ENCODE measurements at places on chromosomes 2 and 18. TPM values are rescaled to one million over a fixed set of nuclear protein-coding genes. Genes with fewer than 3 reads are reported as not detected.
A peak's percentile ranks its signal among the peaks of the same experiment; 100 is the strongest.

Gene SLC4A3
- total RNA-seq = 5.6 TPM

- no peak for DNase-seq
Observed at GRCh38 chr2:216777637-216778273, 82.1 kb downstream of the TNP1 start.

- DNase-seq = no peak
Observed at GRCh38 chr18:44437603-44438002, 243.1 kb upstream of the SETBP1 start.

DNA sequence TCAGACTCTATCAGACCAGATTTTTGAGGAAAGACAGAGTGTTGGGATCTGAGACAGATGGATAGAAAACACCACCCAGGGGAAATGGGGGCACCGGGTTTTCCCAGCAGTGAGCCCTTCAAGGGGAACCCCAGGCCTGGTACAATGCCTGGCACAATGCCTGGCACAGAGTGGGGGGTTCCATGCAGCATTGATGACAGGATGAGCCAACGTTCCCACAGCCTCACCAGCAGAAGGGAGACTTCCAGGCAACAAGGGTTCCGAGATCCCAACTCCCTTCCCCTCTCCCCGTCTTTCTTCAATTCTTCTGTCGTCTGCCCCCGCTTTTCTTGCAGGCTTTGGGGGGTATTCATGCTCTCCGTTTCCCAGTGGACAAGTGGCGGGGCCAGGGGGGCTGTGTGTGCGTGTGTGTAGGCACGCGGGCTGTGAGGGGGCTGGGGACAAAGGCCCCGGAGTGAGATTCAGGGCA lies 132.1 kb upstream of the HAAO start:
- no peak for DNase-seq

- DNase-seq = no peak
Observed at GRCh38 chr2:154537843-154538450, 160.5 kb upstream of the KCNJ3 start.

Gene CHRNG
- total RNA-seq = not detected

- peak; percentile 71 for DNase-seq
Observed at GRCh38 chr2:96260387-96261260, 5.2 kb downstream of the TMEM127 start.

- no peak for DNase-seq
Observed at GRCh38 chr18:8741117-8741516, 35.8 kb downstream of the MTCL1 start.

DNA sequence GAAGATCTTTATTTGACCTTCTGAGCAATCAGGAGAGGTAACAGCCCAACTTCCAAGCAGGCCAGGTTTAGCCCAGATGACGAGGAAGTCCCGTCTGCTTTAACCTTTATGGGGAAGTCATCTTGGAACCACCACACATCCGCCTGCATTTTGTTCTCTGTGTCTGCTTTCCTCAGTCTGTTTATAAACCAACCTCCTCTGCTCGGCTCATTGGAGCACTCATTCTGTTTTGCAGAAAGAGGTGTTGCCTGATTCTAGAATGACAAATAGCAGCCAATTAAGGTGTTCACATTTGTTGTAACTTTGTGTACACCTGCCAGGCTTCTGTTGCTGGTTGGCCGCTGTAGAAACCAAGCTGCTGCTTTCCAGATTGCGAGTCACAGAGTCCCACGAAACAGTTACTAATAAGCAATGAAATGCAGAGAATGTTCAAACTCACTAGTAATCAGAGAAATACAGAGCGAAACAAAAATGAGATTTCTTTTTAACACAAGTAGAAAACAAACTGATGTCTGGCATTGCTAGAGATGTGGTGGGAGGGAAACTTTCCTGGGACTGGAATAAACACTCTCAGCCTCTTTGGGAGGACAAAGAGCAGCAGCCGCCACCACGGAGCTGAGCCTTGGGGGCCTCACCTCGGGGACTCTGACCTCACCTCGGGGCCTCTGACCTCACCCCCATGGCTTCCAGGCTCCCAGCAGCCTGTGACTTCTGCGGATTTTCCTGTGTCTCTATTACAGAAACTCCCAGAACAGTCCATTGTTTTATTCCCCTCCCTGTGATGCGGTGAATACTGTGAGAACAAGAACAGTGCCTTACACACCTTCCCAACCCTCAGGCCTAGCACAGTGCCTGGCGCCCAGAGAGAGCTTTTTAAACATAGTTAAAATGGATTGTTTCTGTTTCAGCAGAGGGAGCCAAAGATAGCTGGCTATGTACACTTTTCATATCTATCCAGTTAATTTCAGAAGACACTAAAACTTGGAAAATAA lies 64.0 kb downstream of the MBP start:
- no peak for DNase-seq

Measured in thoracic aorta (tissue), 2 donors.